ENCODE measurements at places on chromosomes 11 and 22.
A peak's percentile ranks its signal among the peaks of the same experiment; 100 is the strongest.

DNA sequence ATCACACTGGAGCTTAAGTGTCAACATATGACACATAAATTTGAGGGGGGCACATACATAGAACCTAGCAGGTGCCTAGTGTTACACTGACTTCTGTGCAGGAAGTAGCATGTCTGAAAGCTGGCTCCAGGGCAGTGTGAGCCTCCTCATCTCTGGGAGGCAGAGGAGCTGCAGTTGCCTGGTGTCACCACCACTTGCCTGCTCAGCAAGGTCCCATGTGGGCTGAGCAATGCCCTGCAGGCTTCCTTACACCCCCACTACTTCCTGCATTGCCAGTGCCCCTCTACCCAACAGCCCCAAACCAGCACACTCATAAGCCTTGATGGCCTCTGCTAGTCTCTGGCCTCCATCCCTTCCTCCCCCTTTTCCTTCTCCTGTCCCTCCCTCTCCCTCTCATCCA lies 165.8 kb downstream of the BUD13 start:
- DNase-seq, result no peak

- peak; percentile 33 for DNase-seq
These were observed 295.1 kb upstream of the PLET1 start for GRCh38 chr11:112555491-112556364.

- DNase-seq, result no peak
These were observed 231.2 kb downstream of the TBC1D22A start for GRCh38 chr22:46993633-46994032.

DNA sequence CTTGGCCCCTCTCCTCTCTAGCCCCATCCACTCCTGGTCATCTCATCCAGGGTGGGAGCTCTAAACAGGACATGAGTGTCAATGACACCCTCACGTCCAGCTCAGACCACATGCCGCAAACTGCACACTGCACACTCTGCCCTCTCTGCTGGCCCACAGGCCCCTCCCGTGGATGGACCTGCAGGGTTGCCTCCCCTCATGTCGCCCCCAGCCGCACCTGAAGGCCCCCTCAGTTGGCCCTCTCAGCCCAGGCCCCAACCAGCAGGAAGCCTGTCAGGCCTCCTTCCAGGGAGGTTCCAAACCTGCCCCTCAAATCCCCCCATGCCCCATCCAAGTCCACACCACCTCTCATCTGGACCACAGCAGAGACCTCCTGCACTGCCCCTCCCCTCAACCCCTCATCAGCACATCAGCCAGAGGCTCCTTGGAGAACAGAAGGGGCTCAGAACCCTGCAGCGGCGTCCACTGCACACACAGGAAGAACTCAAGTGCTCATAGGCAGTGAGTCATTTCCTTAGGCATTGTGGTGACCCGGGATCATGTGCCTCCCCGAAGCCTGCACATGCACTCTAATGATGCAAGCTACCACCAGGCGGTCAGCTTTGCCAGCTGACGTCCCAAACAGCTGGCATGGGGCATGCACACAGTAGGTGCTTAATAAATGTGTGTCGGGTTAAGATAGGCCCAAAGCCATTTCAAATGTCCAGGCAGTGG lies 12.9 kb upstream of the CDKN1C start:
- peak; percentile 90 for DNase-seq

DNA sequence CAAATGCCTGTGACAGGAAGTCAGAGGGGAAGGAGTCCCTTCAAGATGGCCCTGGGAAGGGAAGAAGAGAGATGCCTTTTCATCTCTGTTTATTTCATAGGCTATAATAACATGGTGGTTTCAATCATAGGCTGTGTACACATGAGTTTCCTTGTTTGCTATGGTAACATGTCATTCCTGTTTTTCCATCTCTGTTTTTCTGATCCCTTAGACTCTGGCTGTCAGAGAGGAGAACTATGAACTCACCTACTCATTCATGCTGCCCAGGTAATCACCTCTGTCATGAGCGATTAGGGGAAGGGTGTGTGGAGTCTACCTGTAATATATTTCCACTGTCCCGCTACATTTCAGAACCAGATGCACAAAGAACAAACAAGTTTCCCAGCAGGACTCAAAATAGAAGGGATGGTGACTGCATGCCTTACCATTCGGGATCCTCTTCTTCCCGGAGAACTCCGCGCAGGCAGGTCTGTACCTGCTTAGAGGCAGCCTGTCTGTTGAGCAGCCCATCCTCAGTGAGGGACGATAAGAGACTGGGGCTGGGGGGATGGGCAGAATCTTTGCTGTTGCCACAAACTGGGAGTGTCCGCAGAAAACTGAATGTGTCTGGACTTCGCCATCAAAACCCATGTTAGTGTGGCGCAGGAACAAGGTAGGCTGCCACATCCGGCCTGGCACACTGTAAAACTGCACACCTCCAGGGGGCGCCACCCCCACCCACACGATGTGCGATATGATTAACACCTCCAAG lies 7.1 kb upstream of the PEX26 start:
- DNase-seq, result no peak

DNA sequence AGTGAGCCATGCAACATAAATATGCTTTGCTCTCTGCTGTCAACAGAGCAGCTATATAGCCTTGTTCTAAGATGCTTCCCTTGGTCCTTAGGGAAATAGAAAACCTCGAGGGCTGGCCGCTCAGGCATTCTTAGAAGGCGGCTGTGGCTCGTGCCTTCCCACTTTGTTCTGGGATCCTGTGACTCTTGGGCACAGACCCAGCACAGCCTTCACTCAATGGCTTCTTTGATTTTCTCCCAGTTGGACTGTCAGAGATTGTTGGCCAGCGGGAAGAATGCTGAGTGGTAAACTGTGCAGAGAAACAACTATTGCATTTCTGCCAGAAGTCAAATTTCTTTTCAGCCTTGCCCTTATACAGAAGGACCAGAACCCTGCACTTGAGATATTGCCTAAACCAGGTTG lies 9.5 kb upstream of the MICAL2 start:
- no peak for DNase-seq

DNA sequence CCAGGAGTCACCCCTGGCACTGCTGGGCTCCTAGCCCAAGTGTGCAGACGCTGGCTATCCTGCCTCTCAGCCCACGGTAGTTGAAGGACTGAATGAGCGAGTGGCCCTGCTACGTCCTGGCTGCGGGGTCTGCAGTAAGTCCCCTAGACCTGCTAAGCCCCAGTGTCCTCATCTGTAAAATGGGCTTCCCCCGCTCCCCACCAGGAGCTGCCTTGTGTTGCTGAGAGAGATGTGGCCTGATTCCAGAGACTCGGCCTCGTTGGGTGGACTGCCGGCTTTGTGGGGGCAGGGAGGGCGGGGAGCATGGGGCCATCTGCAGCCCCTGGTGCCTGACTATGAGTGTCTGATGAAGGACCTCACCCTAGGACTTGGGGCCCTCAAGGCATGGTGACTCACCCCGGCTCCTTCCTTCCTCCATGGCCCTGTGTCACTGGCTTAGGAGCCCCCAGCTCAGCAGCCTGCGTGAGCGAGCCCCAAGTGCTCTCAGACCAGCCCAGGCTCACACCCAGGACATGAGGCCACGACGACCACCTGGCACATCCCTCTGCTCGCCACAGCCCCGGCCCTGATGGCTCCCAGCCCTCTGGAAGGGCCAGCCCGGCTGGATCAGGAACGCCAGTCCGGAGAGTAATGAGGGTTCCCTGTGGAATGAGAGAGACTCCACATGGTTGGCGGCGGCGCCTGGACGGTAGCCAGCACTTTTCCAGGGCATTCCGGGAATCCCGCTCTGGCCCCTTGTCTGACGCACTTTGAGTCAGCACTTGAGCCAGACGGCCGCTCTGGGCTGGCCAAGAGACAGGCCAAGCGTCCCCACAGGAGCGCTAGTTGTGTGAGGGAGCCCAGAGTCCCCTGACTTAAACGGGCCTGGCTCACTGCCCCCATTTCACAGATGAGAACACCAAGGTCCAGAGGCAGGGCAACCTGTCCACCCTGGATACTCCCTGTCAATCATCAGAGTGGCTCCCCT lies 50.5 kb upstream of the SHISAL1 start:
- no peak for DNase-seq

DNA sequence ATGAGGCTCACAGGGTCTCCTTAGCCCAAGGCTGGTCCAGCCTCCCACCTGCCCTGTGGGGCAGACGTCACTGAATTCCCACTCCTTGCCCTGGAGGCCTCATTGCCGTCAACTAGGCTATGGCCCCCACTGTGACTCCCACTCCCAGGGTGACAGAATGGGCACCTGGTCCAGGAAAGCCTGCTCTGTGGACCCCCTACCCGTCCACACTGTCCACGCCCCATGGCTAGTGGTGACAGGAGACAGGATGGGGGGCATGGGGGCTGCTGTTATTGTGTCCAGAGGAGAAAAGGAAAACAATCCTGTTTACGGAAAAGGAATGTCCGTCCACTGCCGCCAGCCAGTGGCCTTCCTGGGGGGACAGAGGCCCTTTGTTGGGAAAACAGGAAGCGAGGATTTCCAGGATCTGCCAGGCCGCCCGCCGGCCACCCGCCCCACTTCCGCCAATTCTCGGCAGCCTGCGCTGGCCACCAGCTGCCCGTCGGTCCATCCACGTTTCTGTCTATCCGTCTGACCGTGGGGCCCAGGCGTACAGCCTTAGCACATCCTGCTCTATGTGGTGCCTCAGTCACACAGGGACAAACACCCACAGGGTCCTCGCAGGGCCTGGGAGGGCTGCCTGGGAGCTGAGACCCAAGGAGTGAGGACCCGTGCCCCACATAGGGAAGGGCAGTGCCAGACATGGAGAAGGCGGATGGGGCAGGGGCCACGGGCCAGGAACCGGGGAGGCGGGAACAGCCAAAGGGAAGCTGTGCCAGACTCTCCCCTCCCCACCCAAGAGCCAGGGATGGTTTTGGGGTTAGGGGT lies 19.5 kb downstream of the CRELD2 start:
- DNase-seq, result no peak

DNA sequence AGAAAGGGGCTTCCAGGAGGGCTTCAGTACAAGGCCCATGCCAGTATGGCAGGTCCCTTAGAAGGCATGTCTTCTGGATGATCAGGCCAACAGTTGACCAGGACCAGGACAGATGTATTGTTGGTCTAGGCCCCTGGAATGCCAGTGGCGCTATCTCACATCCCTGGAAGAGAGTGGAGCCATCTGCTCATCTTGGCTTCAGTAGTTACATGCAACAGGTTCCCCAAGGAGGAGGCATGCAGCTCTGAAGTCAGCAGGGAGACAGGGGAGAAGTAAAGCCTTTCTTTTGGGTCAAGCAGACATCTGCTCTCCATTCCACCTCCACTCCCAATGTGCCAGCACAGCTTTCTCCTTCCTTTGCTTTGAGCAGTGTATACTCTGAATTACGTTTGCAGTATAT lies 244.1 kb downstream of the KIRREL3 start:
- no peak for DNase-seq

DNA sequence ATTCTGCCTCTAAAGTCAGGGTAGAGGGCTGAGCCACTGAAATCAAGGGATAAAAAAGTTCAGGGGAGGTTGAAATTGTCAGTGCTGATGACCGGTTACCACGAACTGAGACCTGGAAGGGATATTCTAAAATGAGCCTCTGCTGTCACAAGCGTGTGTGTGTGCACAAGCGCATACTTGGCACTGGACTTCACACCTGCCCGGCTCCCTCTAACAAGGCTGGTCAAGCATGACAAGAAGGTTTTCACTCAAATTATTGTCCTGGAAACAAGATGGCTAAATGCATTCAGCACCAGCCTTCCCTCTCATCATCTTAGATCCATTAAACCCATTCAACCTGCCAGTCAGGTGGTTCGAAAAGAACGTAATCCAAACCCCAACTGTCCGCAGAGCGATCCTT lies 54.8 kb upstream of the CECR2 start:
- DNase-seq, result no peak

GRCh38 chr11:103384652-103385051 lies 275.4 kb downstream of the DYNC2H1 start:
- DNase-seq, result no peak
